DMS79 treated with DMSO at 0.1 percent for 48 hours (cell line): ENCODE measurements at places on chromosomes 2 and 18.

DNA sequence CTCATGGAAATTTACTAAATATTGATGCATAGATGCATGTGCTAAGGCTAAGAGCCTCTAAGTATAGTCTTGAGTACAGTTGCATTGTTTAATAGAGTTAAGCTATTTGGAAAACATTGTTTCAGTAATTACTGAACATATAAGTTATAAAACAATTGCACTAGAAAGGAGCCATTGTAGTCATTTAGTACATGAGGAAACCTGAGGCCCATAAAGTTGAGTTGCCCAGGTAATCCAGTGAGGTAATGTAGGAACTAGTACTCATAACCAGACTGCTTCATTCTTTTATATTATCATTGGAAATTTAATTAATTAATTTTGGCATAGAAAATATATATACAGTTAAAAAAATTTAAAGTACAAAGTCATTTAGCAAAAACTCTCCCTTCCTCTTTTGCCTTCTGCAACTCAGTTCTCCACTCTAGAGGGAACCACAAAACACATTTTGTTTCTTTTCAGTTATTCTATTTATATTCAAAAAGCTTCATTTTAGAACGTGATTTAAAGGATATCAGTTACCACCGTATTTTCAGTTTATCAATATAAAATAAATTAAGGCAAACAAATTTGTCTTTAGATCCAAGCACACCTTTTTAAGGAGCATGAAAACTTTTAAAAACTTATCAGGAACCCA, 27.8 kb upstream of the TBR1 start:
- DNase-seq = no peak

DNA sequence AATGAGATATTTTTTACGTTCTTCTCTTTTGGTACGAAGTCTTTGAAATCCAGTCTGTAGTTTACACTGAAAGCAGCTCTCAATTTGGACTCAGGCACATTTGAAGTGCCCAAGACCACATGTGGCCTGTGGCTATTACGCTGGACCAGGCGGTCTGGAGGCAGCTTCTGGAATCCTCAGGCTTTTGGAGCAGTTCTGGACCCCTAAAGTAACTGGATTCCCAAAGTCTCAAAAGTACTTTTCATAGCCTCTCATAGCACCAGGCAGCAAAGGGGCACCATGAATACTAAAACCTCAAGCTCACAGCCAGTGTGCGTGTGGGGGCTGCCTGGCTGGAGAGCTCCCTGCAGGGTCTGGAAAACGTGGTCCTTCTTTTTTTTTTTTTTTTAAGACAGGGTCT, 119.0 kb downstream of the SMAD7 start:
- DNase-seq = no peak

DNA sequence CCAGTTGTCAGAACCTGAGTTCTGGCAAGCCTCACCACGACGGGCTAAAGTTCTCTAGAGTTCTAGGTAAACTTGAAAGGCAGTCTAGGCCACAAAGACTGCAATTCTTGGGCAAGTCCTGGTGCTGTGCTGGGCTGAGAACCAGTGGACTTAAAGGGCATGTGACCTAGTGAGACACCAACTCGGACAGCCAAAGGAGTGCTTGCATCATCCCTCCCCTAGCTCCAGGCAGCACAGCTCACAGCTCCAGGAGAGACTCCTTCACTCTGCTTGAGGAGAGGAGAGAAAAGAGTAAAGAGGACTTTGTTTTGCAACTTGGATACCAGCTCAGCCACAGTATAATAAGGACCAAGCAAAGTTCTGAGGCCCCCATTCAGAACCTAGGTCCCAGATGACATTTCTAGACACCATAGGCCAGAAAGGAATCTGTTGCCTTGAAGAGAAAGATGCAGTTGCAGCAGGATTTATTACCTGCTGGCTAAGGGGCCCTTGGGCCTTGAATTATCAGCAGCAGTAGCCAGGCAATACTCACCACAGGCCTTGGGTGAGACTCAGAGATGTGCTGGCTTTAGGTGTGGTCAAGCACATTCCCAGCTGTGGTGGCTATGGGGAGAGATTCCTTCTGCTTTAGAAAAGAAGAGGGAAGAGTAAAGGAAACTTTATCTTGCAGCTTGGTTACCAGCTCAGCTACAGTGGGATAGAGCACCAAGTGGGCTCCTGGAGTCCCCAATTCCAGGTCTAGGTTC, 51.8 kb downstream of the UPP2 start:
- DNase-seq = no peak

- DNase-seq = no peak
Measured at GRCh38 chr2:32721376-32721775, 93.5 kb downstream of the TTC27 start.

DNA sequence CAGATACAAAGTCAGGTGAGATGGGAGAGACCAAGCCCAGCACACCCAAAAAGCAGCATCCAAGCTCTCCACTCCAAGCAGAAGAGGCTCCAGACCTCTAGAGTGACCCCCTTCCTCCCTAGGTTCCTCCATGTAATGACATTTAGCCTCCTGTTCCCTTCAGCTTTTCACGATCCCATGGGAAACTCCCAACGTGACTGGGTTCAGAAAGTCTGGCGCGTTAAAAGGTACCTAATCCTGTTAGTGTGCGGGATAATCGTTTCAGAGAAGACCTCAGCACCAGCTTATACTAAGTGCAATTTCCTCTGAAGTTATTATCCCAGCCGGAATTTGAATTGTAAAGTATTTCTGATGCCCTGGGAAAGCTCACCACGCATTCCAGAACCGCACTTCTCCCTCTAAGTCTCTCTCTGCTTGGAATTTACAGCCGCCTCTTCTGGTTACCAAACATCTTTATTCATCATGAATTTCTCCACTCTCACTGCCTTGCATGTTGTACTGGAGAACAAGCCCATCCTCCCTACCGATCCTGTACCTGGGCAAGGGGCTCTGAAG, 46.9 kb downstream of the CCBE1 start:
- DNase-seq = no peak

GRCh38 chr2:202172439-202173211, 65.8 kb downstream of the SUMO1 start:
- DNase-seq = no peak

DNA sequence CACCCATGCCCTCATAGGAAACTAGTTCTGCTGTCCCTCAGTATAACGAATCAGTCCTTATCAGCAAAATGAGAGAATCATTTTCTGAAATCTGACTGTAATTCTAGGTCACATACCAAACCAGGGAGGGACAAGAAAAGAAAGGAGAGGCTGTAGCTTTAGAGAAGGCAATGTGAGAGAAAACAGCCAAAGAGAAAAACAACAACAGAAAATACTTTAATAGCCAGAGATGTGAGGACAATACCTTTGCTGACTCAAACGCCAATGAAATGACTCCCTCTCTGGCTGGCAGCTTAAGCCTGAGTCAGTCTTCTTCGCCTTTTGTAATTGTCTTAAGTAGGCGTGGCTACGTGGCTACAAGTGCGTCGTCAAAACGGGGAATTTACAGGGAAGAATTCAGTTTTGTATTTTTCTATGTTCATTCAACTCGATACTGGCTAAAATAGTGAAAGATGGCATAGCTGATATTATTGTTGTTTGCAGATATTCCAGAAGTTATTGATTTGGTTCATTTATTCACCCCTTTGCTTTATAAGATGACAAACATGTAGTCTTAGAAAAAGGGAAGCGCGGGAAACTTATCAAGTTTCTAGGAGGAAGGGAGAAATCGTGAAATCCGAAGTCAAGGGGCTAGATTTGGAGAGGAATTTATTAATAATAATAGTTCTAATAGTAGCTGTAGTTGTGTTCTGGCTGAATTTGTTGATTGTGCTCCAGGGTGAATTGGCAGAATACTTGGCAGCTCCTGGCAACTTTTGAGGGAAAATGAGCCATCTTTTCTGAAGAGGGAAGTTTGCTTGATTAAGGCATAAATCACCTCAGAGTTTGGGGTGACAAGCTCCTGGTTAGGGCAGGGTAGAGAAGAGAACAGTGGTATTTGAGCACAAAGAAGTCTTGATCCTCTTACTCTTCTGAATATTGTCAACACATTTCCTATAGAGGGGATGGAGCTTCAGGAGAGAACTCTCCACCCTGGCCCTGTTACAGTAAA, at the start of gene IL1A:
IL1A (minus strand) TSS at position 295 of the 991 bp plus-strand sequence. CDS start 723 bp downstream, outside the sequence.
- DNase-seq = no peak

GRCh38 chr2:63698786-63699548, 110.2 kb downstream of the MDH1 start:
- DNase-seq = no peak

GRCh38 chr2:230777721-230778120, 65.1 kb downstream of the CAB39 start:
- no peak for DNase-seq

DNA sequence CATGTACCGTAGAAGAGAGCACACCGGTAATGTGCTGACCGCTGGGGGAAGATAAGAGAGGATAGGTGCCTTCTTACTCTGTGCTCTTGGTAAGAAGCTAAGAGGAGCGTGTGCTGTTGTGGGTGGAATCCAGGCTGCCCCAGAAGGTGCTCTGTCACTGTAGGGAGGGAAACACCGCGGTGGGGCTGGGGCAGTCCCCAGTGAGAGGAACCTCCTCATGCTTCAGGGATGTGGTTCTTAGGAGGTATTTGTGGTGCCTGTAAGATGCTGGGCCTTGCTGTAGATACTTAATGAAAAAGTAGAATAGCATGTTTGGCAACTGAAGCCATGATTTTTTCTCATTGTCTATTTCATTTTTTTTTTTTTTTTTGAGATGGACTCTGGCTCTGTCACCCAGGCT, 1.1 kb downstream of the COLEC11 start:
- DNase-seq = no peak

- peak; percentile 56 for DNase-seq
Measured at GRCh38 chr2:45851576-45852304, 200.3 kb downstream of the PRKCE start.

DNA sequence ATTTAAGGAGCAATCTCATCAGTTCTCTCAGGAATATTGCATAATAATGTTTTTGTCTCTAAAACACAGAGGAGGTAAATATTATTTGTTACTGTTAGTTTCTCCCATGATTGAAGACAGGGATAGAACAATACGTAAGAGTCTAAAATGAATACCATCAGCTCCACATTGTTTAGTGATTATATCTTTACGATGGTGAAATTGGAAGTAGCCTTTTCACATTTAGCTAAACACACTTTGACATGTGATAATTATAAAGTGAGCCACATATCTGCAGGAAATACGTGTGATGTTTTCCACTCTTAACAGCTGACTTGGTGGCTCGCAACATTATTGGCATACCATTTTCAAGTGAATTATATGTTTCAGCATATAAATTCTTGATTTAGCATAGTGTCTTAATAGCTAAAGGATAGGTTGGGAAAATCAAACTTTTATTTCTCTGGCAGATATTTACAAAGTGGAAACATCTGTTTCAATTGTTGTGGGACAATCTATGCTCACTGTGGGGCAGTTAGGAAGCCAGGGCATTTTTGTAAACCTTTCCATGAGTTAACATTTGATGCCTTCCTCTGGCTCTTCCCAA, 208.1 kb upstream of the RASGRP3 start:
- DNase-seq = no peak

GRCh38 chr2:54728669-54729120, 5.2 kb downstream of the EML6 start:
- DNase-seq = no peak

DNA sequence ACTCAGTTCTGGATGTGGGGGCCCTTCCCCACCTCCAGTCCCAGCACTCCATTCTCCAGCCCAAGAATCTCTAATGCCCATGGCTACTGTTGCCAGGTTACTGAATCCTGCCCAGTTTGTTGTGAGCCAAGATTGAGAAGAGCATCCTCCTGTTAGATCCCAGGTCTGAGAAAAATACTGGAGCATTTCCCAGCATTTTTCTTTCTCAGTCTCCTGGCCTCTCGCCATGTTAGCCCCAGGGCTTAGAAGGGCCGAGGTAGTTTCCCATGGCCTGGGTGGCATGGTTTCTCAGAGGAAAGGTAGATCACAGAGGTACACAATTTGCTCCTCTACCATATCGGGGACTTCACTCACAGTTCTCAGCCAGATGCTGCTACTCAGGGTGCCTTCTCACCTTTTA, 135.7 kb downstream of the OTX1 start:
- no peak for DNase-seq

DNA sequence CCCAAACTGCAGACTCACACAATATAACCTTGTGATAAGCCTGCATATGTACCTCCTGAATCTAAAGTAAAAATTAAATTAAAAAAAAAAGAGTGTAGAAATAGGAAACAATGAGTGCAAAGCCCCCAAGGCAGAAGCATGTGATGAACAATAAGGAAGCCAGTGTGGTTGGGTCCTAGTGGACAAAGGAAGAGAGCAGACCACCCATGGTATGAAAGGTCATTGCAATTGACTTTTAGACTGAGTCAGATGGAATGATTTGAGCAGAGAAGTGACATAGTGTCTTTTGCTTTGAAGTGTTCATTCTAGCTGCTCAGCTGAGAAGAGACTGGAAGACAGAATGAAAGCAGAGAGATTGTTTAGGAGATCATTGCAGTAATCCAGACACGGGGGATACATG, 417.1 kb downstream of the RAD51AP2 start:
- no peak for DNase-seq

GRCh38 chr2:188303363-188304031, 11.8 kb downstream of the GULP1 start:
- no peak for DNase-seq

DNA sequence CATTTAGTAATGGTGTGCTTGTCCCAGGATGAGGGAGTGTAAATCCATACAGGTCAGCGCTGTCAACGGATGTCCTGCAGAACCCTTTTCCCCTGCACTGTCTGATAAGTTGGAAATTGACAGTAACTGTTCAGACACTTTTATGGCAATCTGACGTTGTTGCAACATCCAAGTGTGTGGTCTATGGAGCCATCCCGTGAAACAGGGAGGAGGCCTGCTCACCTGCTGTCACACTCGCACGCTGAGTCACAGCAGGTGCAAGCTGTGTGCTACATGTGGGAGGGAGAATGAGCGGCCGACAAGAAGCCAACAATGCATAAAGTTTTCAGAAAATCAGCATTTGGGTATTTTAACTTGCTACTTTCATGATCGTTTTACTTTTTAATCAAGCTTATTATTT, 43.7 kb upstream of the RMDN2 start:
- DNase-seq = no peak

DNA sequence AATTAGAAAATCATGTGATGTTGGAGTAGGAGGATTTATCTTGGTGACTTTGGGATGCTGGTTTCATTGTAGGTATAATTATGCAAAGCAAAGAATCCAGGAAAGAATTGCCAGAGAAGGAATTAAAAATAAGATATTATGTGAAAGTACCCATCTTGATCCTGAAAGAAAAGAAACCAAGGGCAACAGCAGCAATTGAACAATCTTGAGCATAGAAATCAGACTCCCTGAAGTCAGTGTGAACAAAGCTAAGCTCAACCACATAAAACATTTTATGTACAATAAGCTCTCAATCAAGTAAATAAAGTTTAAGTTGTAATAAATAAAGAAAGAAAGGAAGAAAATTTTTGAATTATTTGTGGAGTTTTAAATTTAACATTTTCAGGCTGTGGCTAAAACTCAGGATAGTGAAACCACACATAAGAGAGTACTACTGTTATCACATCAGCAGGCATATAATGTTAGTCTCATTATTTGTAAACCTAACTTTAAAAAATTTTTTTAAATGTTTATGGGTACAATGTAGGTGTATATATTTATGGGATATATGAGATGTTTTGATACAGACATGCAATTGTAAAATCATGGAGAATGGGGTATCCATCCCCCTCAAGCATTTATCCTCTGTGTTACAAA, 32.8 kb upstream of the GPR55 start:
- no peak for DNase-seq

- no peak for DNase-seq
Measured at GRCh38 chr18:57677262-57678211, 55.9 kb upstream of the NARS1 start.

GRCh38 chr2:240165661-240166060, 25.2 kb upstream of the OTOS start:
- DNase-seq = no peak

GRCh38 chr18:77530732-77531131, 281.1 kb downstream of the GALR1 start:
- no peak for DNase-seq
